Activated B cell treated with CpG ODN at 0.5 μM for 24 hours (primary cell): ENCODE measurements at places on chromosomes 3 and 15. TPM values are rescaled to one million over a fixed set of nuclear protein-coding genes. Genes with fewer than 3 reads are reported as not detected.

DNA sequence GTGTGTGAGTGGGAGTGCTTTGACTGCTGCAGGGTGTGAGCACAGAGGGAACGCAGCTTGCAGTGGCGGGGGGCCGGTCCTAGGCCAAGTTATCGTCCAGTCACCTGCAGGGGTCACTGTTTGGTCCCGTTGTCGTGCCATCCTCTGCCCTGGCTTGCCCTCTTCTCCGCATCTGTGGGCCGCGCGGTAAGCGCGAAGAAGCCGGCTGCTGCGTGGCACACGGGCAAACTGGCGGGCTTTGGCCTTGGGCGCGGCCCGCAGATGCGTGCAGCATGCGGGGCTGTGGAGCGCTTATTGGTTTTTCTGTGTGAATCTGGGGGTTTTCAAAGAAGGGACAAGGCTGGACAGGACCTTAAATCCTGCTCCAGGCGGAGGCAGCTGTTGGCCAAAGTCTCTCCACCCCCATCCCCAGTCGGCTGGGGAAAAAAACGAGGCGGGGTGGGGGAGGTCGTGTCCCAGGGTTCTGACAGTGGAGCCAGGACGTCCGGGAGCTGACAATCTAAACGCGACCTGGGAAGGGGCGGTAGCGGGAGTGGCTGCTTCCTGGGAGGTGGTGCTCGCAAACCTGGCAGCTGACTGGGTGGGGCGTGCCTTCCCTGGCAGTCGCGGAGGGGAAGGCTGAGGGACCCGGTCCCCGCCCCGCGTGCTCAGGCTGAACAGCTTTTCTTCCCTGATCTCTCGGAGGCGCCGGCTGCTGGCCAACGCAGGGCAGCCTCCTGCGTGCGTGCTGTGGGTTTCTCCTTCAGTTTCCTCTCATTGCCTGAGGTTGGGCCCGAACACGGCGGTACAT is 39.7 kb upstream of the VEPH1 start:
- DNase-seq = no peak

SLITRK3 gene
- total RNA-seq = not detected in 2 replicates

DNA sequence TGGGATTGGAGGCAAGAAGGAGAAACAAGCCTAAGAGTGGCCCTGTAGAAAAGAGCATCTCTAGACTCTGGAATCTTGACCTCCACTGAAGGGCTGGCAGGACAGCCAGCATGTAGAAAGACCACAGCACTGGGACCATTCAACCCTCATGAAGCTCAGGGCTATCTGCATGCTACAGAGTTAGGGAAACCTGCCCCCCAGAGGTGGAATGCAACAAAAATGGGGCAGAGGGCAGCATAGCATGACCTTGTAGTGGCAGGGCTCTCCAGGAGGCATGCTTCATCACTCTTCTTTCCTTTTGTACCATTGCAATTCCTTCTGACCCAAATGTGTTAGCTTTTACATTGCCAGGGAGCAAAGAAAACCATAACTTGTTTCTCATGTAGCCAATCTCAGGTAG is 445.4 kb downstream of the EPHB1 start:
- DNase-seq = no peak

EXOG gene
- 26.8 and 32.3 TPM in 2 replicates for total RNA-seq

DNA sequence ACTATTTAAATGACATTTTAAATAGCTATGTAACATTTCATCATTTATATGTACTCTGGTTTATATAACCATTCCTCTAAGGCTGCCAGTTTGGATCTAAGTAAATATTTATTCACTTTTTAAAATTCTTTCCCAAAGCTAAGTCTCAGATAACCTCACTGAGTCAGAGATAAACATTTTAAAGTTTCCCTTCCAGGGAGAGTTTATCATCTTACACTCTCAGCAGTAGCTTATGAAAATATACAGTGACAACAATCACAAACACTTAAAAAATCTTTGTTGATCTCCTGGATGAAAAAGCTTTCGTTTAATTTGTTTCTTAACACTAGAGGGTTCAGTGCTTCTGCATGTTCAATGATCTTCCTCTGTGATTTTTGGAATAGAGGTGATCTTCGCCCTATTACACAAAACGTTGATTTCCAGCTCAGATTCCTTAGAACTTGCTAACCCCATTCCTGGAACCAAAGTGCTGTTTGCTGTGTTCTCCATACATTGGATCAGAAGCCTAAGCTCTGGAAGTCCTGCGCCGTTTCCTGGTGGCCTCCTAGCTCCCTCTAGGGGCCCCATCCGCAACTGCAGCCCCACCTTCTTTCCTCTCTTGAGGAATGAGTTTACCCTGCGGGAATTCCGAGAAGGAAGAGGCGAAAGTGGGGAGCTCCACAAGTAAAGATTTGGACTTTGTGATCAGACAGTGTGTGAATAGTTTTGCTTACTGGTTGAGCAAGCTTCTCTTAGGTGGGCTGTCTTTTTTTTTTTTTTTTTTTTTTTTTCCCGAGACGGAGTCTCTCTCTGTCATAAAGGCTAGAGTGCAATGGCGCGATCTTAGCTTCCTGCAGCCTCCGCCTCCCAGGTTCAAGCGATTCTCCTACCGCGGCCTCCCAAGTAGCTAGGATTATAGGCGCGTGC is 29.3 kb upstream of the SACM1L start:
- peak; percentile 37 for DNase-seq

DNA sequence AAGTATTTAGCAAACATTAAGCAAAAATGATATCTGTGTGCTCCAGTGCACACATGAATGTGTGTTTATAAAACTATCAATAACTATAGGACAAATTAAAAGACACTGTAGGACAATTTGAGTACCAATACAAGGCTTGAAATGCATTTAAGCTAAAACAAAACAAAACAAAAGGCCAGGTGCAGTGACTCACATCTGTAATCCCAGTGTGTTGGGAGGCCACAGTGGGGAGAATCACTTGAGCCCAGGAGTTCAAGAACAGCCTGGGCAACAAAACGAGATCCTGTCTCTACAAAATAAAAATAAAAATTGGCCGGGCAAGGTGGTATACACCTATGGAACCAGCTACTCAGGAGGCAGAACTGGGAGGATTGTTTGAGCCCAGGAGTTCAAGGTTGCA is 50.7 kb downstream of the CSNK1G1 start:
- no peak for DNase-seq

ATP13A5 gene
- total RNA-seq = not detected in 2 replicates

DNA sequence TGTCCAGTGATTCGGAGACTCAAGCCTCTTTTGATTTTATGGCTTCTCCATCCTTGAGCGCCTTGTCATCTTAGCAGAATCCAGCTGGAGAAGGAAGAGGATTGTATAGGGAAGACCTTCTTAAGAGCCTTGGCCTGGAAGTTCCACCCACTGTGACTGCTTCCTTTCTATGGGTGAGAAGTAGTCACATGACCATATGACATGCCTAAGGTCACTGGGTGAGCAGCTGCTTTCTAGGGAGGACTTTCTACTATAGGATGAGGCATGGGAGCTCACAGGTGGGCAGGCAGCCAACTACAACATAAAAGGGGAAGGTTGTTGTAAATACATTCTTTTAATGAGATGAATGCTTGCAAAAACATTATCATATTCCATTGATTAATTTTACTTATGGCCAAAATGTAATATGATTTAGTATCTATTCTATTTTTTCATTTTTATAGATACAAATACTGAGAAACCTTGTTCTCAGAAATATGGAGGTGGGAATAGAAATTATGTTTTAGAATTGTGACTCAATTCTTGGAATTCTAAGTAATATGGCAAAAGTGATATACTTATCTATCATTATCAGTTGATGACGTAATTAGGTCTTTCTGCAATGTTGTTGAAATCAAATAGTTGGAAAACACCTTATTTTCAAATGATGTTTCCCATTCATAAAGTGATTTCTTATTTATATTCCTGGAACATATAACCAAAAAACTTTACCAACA is 53.6 kb upstream of the MINAR1 start:
- no peak for DNase-seq

DNA sequence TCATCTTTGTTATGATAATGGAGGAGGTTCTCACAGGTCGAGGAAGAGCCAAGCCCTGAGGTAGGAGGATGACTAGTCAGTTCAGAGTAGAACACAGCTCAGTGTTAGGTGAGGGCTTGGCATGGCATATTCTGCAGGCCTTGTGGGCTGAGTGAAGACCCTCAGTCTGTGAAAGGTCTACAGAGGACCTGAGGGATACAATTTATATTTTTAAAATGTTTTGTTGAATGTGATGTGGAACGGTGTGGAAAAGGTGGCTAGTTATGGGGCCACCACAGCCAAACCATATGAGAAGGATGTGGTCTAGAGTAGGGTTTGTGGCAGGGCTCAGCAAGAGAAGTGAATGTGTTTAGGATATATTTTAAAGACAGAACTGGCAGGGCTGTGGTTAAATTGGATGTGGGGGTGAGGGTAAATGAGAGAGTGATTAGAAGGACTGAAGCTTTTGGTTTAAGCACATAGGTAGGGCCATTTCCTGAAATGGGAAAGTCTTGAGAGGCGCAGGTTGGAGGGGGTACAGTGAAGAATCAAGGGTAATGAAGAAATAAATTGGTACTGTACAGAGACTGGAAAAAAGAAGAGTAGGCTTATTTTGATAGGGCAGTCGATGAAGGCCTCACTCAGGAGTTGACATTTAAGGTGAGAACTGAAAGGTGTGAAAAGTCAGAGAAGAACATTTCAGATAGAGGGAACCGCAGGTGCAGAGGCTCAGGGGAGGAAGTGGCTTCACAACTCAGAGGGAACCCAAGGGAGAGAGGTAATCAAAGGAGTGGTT is 60.5 kb downstream of the SPTSSB start:
- no peak for DNase-seq

SERPINI1 gene
- 1.8 and 1.9 TPM in 2 replicates for total RNA-seq

DNA sequence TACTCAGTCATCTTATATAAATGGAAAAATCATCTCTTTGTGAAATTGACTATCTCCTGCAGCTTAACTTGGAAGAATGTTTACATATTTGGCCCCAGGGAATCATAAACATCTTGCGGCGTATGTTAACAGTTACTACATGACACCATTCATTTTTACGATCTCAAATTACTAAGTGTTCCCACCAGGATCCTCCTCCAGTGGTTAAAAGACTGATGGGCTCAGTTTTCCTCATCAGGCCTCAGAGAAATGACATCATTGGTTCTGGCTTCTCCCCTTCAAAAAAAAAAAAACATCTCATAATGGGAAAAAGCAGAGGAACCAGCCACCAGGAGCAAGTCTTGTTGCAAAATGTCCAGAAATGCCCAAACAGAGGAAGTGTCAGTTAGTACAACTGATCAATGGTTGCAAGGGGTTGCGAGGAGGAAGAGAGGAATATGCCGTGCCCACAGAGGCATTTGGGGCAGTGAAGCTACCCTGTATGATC is 70.5 kb upstream of the LIPC start:
- no peak for DNase-seq

ARRDC4 gene
- total RNA-seq = 1.8 and 2.0 TPM in 2 replicates
